Vagina (tissue), 2 donors: ENCODE measurements at places on chromosomes 7 and 10. TPM values are rescaled to one million over a fixed set of nuclear protein-coding genes. Genes with fewer than 3 reads are reported as not detected.

GRCh38 chr10:28806951-28807759 lies 129.8 kb downstream of the BAMBI start:
- no peak overlapping the region for H3K4me3 ChIP-seq
- H3K27ac ChIP-seq, result peak overlapping the region; percentile 2
- no peaks in the 10 kb centered on the region for H3K4me1 ChIP-seq
- no peaks in the 10 kb centered on the region for H3K27me3 ChIP-seq
- no peaks in the 10 kb centered on the region for H3K36me3 ChIP-seq

GRCh38 chr10:11013836-11014235 lies 3.8 kb upstream of the CELF2 start:
- no peaks in the 10 kb centered on the region for H3K27me3 ChIP-seq
- no peak overlapping the region for H3K4me3 ChIP-seq

- peak overlapping the region; percentile 69 for H3K4me3 ChIP-seq
- DNase-seq, result no peak
- H3K36me3 ChIP-seq, result no peaks in the 10 kb centered on the region
- H3K27ac ChIP-seq, result peak overlapping the region; percentile 94
These were observed 3.4 kb upstream of the SMARCD3 start for GRCh38 chr7:151251689-151252560.

GRCh38 chr7:20085086-20085485 lies 132.1 kb downstream of the MACC1 start:
- H3K4me3 ChIP-seq, result no peak overlapping the region
- DNase-seq, result no peak

Gene TRPV5
- total RNA-seq, result not detected
